ENCODE measurements at places on chromosomes 2 and 18. TPM values are rescaled to one million over a fixed set of nuclear protein-coding genes. Genes with fewer than 3 reads are reported as not detected.

DNA sequence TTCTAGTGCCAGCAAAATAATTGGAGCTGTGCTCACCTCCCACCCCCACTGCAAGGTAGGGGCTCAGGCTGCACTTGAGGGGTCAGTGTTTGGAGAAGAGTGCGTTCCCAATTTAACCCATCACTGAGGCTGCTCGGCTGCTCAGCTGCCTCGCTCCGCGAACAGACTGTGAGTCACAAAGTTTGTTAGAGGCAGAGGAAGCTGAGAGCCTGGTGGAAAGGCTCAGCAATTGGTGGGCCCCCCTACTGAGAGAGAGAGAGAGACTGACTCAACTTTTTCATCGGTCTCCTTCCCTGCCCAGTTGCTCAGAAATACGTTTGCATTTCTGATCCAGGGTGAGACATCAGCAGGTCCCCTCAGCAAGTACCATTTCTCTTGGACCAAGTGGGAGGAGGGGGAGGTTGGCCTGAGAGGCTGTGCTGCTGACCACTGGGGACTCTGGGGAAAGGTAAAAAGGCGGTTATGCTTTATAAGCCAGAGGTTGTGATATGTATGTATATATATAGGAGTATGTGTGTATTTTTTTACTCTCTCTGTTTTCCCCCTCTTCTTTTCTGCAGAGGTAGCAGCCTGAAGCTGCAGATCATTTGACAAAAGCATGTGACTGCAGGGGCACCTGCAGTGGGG, 1.5 kb downstream of the EFR3B start:
- no peak for DNase-seq

- DNase-seq = peak; percentile 95
Measured at GRCh38 chr2:162343824-162344616, at the start of gene GCA. GCA (plus strand) TSS chr2:162344132; CDS start chr2:162344249, 117 bp downstream.

SAG gene
- total RNA-seq = not detected

RAX gene
- total RNA-seq = not detected

Measured in foreskin keratinocyte (primary cell).